ENCODE measurements at places on chromosomes 7 and 10.

DNA sequence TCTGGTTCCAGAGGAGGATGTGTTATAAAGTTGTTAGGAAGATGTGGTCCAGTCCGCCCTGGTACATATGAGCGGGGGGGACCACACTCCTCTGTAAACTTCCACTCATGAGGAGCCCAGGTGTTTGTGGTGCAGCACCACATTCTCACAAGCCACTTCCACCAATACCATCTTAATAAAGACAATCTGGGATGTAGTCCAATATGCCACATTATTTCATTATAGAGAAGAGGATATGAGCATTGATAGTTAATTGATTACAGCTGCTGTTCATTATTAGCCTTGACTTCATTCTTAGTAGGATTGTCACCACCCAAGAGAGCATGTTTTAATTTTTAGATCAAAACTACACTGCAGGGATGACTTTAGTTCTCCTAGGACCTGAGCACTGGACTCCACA, 40.5 kb downstream of the ERCC6 start:
- DNase-seq: no peak

GRCh38 chr7:42269161-42269560, 32.2 kb upstream of the GLI3 start:
- no peak for DNase-seq

DNA sequence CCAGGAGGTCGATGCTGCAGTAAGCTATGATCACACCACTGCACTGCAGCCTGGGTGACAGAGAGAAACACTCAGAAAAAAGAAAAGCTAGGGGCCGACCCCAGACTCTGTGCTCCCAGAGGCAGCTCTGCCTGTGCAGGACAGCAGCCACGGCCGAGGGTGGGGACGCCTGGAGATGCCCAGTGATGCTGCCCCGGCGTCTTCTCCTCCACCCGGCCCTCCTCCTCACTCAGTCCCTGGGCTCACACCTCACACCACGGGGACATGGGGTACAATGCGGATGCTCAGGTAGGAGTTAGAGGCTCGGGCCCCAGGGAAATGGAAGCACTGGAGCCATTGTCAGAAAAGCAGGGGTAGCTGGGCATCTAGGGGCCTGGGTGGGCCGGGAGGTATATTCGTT, 46.3 kb upstream of the ELFN1 start:
- DNase-seq: no peak

DNA sequence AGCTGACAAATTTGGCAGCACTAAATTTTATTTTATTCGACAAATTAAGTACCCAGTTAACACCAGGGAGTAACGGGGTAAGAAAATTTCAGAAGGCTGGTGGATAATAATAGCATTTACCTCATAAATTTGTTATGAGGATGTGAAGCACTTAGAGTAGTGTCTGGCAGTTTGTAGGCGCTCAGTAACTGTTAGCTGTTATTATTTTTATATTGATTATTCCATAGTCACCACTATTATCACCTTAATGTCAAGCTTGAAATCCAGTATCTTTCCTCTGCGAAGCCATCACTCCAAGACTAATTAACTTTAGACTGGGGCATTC, 563 bp upstream of the COA1 start:
- no peak for DNase-seq

GRCh38 chr10:78915190-78915518, 153.6 kb upstream of the ZMIZ1 start:
- no peak for DNase-seq

- no peak for DNase-seq
Measured at GRCh38 chr7:157928808-157929425, 592.1 kb downstream of the DNAJB6 start.

DNA sequence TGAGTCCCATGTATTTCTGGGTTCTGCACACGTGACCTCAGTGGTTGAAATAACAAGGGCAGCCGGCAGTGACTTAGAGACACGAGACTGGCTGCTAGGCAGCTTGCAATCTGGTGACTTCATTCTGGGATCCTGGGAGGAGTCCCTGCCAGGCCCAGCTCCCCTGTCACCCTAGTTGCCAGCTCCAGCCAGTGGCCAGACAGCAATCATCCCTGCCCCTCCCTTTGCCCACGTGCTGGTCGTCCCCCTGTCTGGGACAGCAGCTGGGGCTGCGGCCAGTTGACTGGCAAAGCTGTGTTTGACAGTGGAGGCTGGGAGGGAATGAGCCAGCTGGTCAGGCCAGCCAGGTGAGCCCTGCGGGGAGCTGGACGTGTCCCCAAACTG, 30.0 kb downstream of the ADGRA1 start:
- DNase-seq: no peak

- DNase-seq: no peak
Measured at GRCh38 chr7:40077849-40078248, 56.6 kb downstream of the MPLKIP start.

- DNase-seq: no peak
Measured at GRCh38 chr7:157037635-157038034, 27.2 kb upstream of the MNX1 start.

- no peak for DNase-seq
Measured at GRCh38 chr7:50768485-50769474, 13.9 kb downstream of the GRB10 start.

DNA sequence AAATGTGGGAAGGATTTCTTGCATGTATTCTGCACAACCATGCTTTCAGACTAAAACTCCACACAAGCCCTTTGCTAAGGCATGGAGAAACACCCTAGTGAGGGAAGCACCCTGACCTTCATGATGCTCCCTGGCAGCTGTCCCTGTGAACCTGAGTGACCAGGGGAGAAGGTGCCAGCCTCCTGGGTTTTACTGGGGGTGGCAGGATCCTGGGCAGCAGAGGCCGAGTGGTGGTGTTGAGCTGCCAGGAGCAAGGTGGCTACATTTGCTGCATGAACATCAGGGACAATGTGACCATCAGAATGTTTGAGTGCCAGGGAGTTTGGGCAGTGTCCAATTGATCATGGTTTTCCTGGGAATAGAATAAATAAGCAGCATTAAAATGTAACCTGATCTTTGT, 437.9 kb downstream of the TCERG1L start:
- DNase-seq: no peak

GRCh38 chr7:101936611-101937231, 119.3 kb downstream of the CUX1 start:
- DNase-seq: no peak

GRCh38 chr7:66146701-66147100, 32.1 kb downstream of the CRCP start:
- no peak for DNase-seq

DNA sequence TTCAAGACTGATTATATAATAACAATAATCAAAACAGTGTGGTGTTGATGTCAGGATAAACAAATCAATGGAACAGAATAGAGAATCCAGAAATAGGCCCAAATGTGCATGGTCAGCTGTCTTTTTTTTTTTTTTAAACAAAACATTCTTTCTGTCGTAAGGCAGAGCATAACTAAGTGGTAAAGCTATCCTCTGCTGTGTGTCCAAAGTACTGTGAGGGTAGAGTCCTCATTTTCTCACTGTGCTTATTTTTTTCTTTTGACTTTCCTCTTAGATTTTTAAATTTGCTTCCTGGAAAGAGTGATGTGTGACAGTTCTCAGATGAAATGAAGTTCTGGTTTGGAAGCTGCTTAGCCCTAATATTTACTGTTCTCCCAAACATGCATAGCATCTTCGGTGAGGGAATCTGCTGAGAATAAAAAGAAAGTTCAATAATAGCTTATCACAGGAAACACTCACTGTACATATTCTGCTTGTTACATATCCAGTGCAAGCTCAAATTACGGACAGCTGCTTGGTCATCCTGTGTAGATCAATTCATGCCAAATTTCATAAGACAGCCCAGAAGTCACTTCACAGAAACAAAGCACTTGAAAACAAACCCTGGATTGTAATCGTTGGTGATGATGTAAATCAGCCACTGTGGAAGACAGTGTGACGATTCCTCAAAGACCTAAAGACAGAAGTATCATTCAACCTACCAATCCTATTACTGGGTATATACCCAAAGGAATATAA, 423.9 kb downstream of the NEBL start:
- no peak for DNase-seq

DNA sequence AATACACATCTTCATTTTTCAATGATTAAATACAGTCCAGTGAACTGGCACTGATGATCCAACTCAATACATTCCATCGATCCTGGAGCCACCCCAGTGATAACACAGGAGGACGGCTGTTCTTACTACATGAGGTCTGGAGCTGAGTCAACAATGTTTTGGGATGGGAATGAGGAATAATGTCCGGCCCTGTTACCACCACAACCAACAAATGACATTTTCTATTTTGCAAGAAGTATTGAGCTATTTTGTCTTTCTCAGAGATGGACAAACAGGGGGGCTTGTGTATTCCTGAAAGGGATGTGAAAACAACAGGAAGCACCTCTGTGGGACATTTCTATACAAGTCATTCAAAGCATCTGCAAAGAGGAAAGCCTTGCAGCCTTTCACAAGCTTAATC, 249.2 kb downstream of the PARD3 start:
- DNase-seq: no peak

- DNase-seq: peak; percentile 50
Measured at GRCh38 chr7:2719007-2719406, 31.0 kb downstream of the AMZ1 start.

- DNase-seq: no peak
Measured at GRCh38 chr10:114271779-114272167, 32.7 kb downstream of the VWA2 start.

DNA sequence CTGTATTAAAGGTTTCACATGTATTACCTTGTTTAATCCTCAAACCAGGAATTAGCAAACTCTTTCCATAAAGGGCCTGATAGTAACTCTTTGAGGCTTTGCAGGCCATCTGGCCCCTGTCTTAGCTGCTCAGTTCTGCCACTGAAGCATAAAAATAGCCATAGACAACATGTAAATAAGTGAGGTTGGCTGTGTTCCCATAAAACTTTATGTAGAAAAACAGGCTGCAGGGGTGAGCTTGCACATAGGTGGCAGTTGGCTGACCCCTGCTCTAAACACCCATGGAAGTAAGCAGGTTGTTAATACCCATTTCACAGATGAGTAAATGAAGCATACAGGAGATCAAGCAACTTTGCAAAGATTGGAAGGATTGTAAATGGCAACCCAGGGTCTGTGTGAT, 1279.2 kb upstream of the AUTS2 start:
- no peak for DNase-seq

- no peak for DNase-seq
Measured at GRCh38 chr7:2966466-2967078, 77.1 kb downstream of the CARD11 start.

GRCh38 chr10:108736111-108736510, 1187.2 kb downstream of the XPNPEP1 start:
- DNase-seq: no peak

GRCh38 chr10:79147796-79148451, 79.2 kb downstream of the ZMIZ1 start:
- no peak for DNase-seq

DNA sequence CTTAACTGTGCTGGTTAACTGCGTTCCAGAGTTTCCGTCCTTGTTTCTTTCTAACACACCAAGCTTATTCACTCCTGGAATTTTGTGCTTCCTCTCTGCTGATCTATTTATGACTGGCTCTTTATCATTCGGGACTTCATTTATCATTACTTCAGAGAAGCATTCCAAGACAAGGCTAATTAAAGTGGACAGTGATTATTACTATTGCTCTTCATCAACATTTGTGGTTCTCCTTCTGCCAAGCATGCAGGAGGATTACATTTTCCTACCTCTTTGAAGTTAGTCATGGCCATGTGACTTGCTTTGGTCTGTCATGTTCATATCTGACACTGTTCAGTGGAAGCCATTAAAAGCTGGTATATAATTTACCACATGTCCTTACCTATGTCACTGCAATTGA, 172.4 kb upstream of the AGR3 start:
- no peak for DNase-seq

GRCh38 chr10:5344746-5345145, 20.0 kb upstream of the UCN3 start:
- DNase-seq: no peak

DNA sequence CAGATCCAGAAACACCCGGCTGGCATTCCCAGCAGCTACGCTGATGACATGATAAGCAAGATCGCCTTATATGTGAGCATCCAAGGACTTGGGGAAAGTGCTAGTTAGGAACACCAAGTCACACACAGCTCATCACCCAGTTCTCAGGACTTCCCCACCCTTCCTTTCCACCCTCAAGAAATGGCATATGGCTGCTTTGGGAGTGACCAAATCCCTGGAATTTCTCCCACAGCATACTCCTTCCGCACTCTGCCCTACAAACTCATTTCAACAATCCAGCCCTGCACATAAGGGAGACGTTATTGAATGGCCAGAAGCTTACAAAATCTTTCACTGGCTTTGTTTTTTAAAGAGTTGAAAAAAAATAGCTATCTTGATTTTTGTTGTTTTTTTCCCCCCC, 4.2 kb downstream of the ITIH5 start:
- DNase-seq: no peak

DNA sequence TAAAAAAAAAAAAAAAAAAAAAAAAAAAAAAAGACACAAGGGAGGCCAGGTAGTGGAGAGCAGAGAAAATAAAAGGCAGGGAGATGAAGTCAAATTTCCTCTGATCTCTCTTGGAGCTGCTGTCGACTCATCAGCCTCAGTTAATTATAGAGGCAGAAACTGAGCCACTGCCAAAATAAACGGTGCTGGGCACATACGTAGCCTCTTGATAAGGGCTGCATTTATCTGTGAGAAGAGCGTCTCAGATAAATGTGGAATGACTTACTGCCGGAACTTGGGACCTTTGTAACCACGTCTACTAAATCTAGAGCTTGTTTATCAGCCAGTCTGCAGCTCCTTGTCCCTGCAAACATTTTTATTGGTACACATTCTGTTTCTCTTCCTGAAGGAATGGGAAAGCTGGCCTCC, 162.3 kb downstream of the BAMBI start:
- DNase-seq: no peak

DNA sequence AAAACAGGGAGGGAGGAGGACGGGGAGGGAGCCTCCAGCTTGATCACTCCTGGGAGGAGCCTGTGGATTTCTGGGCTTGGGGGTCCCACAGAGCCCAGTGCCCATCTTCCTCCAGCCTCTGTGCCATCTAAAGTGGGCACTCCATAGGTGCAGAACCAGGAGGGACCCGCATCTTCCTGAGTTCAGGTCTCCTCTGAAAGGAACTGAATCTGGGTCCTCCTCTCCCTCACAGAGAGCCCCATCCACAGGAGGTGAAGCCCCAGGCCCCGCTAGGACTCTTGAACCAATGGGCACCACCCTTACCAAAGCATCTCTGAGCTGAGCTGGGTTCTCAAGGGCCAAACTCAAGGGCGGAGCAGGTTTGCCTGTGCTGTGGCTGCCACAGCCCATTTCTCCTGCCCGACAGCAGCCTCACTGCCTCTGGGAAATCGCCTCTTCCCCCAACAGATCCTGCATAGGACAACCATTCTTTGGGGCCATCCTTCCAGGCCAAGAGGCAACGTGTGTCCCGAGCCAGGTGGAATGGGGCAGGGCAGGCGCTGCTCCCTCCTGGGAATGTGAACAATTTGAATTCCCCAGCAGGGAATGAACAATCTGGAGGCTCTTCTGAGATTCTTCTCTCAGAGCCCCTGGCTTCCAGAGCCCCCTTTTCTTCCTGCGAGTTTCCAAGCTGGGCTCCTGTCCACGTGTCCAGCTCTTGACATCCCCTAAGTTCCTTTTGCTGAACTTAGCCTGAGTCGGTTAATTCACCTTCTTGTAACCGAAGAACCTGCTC, 411.0 kb upstream of the FOXK1 start:
- no peak for DNase-seq

GRCh38 chr7:6451224-6451705, 3.5 kb upstream of the DAGLB start:
- no peak for DNase-seq

- no peak for DNase-seq
Measured at GRCh38 chr10:120313715-120314114, 143.3 kb upstream of the PLPP4 start.

- DNase-seq: no peak
Measured at GRCh38 chr10:84908491-84908890, 580.1 kb downstream of the CCSER2 start.

- no peak for DNase-seq
Measured at GRCh38 chr7:98662289-98662688, 45.2 kb downstream of the NPTX2 start.
